ENCODE measurements at places on chromosomes 16 and 17. TPM values are rescaled to one million over a fixed set of nuclear protein-coding genes. Genes with fewer than 3 reads are reported as not detected.

DNA sequence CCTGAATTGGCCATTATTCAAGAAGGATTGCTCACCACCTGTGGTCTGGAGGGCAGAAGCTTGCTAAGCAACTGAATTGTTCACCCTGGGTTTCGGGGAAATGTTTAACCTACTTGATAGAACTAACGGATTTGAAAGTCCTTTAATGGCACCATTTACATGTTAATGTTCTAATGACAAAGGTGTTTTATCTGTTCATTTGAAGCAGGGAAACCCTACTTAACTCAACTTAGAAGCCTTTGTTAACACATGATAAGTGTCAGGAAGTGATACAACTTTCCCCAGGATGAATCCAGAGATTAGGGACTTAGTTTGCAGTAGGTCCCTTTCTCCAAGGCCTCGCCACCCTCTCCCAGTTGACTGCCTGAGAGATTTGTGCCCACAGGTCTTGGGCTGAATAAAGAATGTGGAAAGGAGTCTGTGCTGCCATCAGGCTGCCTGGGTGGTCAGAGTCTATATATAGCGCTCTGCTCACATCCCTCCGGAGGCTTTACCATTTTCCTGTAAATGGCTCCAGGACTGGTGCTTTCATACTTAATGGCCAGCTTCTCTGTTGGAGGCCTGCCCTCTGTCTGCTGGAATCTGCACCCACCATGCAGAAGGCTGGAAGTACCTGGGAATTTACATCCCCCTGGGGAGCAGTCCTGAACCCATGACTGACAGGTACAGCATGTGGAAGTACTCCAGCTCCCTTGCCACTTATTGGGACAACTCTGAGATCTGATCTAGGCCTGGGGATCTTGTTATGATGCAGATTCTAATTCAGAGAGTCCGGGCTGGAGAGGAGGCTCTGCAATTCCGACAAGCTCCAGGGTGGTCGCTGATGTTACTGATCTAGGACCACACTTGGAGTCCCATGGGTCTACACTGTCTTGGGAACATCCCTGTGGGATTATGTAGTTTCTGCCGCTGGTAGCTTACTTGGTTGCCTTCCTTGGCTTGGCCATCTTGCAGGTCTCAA, 99.9 kb downstream of the ASIC2 start:
- DNase-seq = peak; percentile 76

- peak; percentile 41 for DNase-seq
Observed at GRCh38 chr17:27241346-27241946, 52.5 kb upstream of the WSB1 start.

- no peak for DNase-seq
Observed at GRCh38 chr17:61484174-61484573, 32.0 kb downstream of the TBX4 start.

- DNase-seq = no peak
Observed at GRCh38 chr17:688100-688989, 26.3 kb downstream of the VPS53 start.

- DNase-seq = peak; percentile 80
Observed at GRCh38 chr16:3021449-3022207, 1.5 kb downstream of the TNFRSF12A start.

DNA sequence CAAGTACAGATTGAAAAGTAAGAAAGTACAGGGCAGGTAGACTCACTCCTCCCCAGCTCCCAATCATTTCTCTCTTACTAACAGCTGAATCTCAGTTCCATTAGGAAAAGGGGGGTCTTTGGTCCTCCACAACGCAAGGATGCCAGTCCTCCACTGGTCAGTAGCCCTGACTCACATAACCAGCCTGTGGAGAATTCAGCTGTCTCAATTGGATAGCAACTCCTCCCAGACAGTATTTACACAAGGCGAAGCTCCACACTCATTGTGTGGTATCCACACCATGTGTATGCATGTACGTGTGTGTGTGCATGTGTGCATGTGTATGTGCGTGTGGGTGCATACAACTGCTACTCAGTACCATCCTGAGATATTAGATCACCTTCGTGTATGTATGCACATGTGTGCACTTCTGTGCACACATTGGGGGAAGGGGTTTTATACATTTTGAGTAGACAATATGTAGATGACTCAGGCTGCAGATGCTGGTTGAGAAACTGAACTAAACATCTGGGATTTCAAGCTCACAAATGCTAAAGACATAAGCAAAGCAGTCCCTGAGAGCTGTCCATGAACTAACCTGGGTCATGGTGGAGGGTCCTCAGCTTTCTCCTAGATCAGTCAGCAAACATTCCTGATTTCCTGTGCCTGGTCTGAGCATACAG, 240.1 kb downstream of the SLC39A11 start:
- DNase-seq = no peak

DNA sequence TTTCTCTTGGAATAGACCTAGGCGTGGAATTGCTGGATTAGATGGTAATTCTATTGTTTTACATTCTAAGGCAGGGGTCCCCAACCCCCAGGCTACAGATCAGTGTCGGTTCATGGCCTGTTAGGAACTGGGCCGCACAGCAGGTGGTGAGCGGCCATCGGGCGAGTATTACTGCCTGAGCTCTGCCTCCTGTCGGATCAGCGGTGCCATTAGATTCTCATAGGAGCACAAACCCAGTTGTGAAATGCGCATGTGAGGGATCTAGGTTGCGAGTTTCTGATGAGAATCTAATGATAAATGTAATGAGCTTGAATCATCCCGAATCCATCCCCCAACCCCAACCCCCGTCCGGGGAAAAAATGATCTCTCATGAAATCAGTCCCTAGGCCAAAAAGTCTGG, 23.0 kb downstream of the NLRC5 start:
- DNase-seq = no peak

- DNase-seq = no peak
Observed at GRCh38 chr17:21127509-21128077, 829 bp downstream of the DHRS7B start.

DNA sequence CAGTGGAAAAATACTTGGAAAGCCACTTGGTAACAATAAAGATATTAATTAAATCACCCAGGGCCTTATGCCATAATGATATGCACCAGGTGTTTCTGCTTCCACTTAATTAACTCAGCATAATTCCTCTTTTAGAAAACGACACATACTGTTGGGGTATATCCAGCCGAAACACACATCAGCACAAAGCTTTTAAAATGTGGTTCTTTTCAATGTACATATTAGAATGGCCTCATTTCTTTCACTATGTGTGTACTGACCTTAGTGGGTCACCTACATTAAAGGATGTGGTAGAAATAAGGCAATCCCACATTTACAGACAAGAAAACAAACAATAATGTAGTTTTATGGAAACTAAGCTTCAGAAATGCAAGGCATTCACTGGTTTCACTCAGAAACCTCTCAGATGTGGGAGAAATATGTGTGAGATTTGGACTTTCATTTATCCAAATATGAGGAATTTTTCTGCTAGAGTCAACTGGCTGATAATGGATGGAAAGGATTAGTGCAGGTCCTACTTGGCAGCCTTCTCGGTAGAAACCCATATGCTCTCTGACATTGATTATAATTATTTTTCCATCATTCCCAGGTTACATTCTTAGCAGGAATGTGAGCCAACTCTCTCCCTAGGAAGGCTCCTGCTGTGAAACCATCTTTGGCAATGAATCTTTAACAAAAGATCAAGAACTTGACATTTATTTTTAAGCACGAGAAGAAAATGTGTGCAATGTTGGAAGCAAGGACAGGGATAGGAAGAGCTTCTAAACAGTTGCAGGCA, 66.7 kb upstream of the DHX40 start:
- DNase-seq = no peak

DNA sequence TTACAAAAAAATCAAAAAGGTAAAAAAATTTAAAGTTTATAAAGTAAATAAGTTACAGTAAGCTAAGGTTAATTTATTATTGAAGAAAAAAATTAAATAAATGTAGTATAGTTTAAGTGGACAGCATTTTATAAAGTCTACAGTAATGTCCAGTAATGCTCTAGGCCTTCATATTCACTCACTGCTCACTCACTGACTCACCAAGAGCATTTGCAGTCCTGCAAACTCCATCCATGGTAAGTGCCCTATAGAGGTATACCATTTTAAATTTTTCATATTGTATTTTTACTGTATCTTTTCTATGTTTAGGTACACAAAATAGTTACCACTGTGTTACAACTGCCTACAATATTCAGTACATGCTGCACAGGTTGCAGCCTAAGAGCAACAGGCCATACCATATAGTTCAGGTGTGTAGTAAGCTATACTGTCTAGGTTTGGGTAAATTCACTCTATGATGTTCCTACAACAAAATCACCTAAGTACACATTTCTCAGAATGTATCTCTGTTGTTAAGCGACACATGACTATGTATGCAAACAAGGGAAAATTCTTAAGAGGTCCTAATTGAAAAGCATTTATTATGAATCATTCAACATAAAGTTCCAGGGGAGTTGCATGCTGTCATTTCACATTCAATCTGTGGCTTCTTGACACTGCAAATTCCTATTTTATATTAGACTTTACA, 92.3 kb downstream of the SPAG9 start:
- DNase-seq = no peak

- DNase-seq = no peak
Observed at GRCh38 chr16:89455178-89455577, 35.2 kb downstream of the ANKRD11 start.

GRCh38 chr16:81814751-81815428, 35.8 kb downstream of the PLCG2 start:
- no peak for DNase-seq

The MYLK3 gene
- total RNA-seq = not detected

The ADAMTS18 gene
- total RNA-seq = 2.0 TPM

The JPH3 gene
- 1.9 TPM for total RNA-seq

The NLRC5 gene
- total RNA-seq = 14.1 TPM

The CNGB1 gene
- not detected for total RNA-seq

Measured in kidney epithelial cell (primary cell).